ENCODE measurements at places on chromosomes 3 and 15.

- no peak for DNase-seq
Measured at GRCh38 chr3:126081618-126082361, 2.1 kb downstream of the SLC41A3 start.

- DNase-seq, result peak; percentile 82
Measured at GRCh38 chr3:196502775-196503195, 783 bp downstream of the RNF168 start.

DNA sequence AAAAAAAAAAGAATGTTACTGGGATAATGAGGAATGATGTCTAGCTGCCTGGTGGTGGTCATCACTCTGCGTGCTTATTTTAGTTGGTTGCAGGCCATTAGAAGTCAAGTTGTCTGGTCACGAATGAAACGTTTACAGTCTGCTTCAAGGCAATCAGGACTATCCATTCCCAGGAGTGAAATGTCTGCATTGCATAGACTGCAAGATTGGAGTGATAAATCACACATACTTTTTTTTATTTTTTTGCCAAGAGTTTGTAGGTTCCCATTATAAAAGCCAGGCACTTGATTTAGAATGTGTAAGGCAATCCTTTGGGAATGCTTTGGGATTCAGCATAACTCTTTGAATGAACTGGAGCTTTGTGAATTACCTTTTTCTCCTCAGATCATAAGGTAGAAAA, 132.3 kb downstream of the STAC start:
- no peak for DNase-seq

GRCh38 chr3:147619921-147620560, 210.9 kb downstream of the ZIC1 start:
- DNase-seq, result no peak

DNA sequence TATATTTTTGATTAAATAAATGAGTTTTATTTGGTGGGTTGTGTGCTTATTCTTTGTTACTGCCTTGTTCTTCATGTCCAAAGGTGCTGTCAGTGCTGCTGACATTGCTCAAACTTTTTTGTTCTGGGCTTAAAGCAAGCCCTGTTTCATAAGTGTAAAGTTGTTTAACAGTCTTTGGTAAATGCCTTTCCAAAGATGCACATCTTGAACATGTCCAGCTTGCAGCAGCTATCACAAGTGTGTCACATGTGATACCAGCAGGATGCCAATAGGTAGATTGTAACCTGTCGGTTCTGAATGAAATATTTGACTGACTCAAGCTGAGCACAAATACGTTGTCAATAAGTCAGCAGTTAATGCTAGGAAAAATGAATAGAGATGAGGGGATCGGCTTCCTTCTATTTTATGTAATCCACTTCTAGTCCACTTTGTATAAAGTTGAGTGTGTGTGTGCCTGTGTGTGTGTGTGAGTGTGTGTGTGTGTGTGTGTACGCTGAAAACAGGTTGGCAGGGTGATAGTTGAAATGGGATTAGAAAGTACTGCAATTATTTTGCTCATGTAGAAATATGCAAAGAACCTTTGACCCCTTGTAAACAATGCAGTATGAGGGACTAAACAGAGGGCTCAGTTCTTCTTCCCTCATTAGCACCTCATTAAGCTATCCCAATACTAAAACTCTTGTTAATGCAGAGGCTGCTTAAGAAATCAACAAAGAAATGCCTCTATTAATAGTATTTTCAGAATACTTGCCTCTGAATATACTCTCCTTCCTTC, 986.5 kb downstream of the TUSC7 start:
- no peak for DNase-seq

- DNase-seq, result no peak
Measured at GRCh38 chr3:4703054-4703480, 209.9 kb downstream of the ITPR1 start.

- DNase-seq, result no peak
Measured at GRCh38 chr3:11569156-11569741, 74.5 kb downstream of the VGLL4 start.

- DNase-seq, result no peak
Measured at GRCh38 chr15:32717426-32718226, at the start of gene GREM1. TSS of gene GREM1 (plus strand) at chr15:32718004. CDS start at chr15:32730691, 12,687 bp downstream.

- no peak for DNase-seq
Measured at GRCh38 chr3:54772051-54772450, 155.8 kb downstream of the LRTM1 start.

- no peak for DNase-seq
Measured at GRCh38 chr3:70849911-70850699, 537.7 kb upstream of the MDFIC2 start.

DNA sequence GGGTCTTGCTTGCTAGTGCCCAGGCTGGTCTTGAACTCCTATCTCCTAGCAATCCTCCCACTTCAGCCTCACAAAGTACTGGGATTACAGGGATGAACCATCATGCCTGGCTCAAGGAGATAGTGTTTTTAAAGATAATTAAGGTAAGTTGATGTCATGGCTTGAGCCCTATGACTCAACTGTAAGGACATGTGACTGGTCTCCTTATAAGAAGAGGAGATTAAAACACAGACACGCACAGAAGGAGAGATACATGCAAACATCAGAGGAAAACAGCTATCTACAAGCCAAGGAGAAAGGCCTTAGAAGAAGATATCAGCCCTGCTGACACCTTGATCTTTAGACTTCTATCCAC, 220.4 kb upstream of the GADL1 start:
- no peak for DNase-seq

- DNase-seq, result no peak
Measured at GRCh38 chr15:38682861-38683260, 118.2 kb upstream of the RASGRP1 start.

DNA sequence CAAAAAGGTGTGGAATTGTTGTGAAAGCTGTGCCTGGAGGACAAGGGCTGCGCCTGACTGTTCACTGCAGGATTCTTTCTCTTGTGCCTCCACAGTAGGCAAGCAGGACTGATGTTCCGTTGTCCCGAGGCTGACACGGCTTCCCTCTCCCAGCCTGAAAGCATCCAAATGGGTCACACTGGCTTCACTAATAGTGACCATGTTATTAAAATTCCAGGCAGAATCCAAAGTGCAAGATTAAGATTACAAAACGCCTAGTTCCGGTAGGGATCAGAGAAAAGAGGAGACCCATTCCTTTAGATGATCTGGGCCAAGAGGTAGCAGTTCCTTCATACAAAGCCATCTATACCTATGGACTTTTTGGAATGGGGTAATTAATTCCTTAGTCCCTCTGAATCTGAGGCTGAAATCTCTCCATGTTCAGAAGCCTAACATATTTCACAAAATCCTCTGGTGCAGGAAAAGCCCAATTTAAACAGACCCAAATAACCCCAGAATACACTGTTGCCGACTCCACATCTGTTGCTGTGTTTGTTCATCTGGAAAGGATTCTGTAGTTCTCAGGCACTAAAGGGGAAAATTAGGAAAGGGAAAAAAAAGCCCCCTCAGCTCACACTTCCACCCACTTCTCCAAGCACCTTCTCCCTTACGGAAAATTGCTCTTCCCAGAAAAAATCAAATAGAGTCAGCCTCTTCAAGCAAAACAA, 145.9 kb downstream of the RORA start:
- DNase-seq, result no peak

- no peak for DNase-seq
Measured at GRCh38 chr15:29820394-29821154, 1.7 kb downstream of the TJP1 start.

GRCh38 chr3:54951405-54951804, 23.5 kb upstream of the LRTM1 start:
- DNase-seq, result peak; percentile 37

DNA sequence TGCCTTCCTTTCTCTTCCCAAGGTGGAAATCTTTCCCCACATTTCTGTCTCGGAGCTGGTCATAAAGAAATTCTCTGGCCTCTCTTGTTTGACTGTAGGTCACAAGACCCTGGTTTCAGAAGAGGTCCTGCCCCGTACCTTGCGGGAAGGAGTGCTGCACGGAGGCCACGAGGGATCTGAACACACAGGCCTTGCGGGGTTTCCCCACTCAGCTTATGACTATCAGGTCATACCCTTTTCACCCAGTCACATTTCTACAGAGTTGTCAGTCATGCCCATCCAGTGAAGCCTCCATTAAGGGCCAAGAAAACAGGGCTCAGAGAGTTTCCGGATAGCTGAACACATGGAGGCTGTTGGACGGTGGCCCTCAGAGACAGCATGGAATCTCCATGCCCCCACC, 54.7 kb upstream of the ATP13A3 start:
- DNase-seq, result no peak

DNA sequence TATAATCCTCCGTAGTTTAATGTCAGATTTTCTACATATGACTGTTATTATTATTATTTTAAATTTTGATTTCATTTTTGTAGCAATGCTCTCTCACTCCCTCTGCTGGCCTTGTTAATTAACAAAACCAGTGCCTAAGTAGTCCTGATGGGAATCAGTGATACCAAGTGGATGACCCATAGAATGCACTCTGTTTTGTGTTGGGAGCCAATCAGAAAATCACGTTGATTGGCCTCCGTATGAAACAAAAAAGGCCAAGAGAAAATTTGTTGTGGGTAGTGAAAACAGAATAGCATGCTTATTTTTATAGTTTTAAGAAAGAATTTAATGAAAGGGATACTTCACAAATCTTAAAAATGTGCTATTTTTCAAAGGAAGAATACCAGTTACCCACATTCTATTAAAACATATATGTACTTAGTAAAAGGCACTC, 34.4 kb upstream of the MEIS2 start:
- DNase-seq, result peak; percentile 8

DNA sequence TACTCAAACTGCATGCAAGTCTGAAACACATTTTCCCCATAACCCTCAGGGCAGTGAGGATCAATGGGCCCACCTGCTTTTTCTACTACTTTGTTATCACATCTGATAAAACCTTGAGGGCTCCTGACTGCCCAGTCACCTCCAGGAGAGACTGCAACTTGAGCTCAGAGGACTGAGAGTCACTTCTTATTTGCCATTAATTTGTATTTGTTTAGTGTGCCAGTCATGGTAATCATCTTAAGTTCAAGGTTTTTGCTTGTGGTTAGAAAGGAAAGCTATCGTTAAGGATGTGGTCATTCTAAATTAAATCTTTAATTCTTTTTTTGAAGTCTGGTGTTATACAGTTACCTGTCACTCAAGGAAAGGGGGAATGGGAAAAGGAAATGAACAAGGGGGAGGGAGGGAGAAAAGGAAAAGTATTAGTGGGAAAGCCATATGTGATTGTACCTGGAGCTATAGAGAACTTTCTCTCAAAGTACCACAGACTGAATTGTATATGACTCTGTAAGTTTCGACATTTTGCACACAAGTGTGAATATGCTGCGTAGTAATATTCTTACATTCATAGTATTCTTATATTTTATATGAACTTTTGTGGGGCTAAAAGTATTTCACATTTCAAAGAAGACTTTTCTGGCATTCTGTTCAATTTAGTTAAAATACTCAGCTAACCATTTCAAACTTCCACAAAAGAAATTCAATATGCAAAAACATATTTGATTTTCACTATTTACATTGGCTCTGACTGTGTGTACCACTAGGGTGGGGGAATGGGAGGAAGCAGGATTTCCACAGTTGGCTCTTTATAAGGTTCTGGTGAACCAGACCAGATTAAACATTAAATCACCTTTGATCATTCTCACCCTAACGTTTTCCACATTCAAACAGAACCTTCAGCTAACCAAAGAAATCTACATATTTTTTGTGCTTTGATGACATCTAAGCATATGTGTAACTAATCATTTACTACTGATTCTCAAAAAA, 166.5 kb upstream of the ATP11B start:
- DNase-seq, result no peak

All from CD4-positive, alpha-beta T cell treated with Interleukin-4 for 1 hour (primary cell).